NCI-H460 (cell line): ENCODE measurements at places on chromosomes 4 and X.

- no peak for DNase-seq
Measured at GRCh38 chrX:45142185-45142584, 58.5 kb downstream of the DIPK2B start.

DNA sequence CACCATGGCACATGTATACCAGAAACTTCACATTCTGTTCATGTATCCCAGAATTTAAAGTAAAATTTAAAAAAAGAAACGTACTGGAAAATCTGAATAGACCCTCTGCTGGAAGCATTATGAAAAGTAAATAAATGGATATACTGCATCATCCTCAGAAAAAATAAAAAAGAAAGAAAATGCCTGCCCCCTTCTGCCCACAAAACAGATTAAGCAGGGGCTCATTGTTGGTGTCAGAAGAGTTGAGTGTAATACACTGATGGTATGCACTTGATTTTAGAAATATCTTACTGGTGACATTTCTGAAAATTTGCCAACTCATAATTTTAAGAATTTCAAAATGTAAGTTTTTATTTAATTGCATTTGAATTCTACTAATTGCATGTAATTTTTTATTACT is 77.8 kb downstream of the LRP2BP start:
- no peak for DNase-seq

DNA sequence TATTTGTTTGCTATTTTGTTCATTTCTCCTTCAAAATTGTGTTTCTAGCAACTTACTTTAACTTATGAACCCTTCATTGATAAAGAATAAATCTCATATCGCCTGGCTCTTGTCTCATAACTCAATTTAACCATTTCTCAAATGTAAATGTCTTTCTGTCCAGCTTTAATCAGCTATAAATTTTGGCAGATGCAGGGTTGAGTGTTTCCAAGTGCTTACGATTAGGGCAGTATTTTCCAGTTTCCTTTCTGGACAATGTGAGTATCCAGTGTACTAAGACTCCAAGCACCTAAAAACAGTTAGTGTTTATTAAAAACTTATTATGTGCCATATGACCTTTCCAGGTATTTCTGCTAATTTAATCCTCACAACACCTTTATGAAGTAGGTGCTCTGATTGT is 218.6 kb upstream of the GK2 start:
- DNase-seq = no peak

- DNase-seq = no peak
Measured at GRCh38 chrX:28010875-28011274, 29.6 kb upstream of the DCAF8L1 start.

DNA sequence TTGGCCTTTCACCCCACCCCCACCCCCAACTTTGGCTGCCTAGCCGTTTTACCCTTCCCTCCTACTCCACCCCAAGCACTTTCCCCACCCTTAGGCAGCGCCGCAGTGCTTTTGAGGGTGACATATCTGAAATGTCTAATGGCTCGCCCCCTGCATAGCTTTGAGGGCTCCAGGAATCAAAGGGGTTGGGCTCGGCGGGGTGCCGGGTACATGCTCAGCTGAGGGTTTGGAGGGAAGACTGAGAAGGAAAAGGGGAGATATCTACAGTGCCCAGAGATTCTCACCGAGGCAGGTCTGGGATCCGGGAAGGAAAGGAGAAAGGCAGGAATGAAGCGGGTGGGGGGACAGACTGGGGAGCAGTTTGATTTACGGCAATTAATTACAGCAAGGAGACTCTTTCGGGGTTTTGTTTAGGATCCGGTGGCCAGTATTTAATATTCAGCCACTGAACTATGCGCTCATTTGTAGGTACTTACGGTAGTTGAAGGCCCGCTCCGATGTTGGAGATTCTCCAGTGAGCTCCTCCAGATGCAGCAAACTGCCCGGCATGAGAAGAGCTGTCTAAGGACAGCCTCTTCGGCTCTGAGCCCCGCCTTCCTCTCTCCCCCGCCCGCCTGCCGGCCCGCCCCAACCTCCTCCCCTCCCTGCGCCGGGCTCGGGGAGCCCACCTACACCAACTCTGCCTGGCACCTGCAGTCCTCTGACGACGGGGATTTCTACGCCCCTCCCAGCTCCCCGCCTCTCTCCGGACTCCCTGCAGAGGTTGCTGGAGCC is at the start of gene IGSF1:
Gene IGSF1 (minus strand): TSS at position 569 of the 774 bp plus-strand sequence. CDS start 2,632 bp downstream, outside the sequence.
- DNase-seq = peak; percentile 5

DNA sequence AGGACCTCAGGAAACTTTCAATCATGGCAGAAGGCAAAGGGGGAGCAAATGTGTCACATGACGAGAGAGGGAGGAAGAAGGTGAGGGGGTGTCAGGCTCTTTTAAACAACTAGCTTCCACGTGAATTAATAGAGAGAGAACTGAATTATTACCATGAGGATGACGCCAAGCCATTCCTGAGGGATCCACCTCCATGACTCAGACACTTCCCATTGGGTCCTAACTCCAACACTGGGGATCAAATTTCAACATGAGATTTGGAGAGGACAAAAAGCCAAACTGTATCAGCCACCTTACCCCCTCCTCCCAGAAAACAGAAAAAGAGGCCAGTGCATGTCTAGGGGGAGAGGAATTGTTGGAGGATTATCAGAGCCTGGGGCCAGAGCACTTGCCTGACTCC is 40.4 kb upstream of the LAS1L start:
- DNase-seq = no peak

GRCh38 chr4:152530600-152530999 is 5.3 kb downstream of the FBXW7 start:
- no peak for DNase-seq

GRCh38 chrX:130110379-130111219 is at the start of gene ELF4:
ELF4 (minus strand) TSS chrX:130110497; CDS start chrX:130081330, 29,167 bp downstream.
- DNase-seq = peak; percentile 40

DNA sequence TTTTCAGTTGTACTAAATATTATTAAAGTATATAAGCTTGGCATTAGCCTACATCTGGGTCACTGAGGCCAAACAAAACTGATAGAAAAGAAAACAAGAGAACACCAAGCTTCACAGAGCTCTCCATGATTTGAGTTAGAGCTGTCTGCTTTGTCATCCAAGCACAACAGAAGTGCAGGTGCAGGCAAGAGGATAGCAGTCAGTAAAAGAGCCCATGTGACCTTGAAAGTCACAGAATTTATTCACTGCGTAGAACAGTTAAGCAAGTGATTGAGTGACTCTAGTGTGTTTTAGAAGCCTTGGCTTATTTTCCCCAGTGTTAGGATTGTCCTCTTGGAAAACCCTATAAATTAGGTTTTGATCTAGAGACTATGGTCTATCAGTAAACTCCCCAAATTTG is 49.4 kb upstream of the PRDM5 start:
- no peak for DNase-seq

GRCh38 chr4:2246384-2247127 is 4.6 kb upstream of the HAUS3 start:
- DNase-seq = no peak

DNA sequence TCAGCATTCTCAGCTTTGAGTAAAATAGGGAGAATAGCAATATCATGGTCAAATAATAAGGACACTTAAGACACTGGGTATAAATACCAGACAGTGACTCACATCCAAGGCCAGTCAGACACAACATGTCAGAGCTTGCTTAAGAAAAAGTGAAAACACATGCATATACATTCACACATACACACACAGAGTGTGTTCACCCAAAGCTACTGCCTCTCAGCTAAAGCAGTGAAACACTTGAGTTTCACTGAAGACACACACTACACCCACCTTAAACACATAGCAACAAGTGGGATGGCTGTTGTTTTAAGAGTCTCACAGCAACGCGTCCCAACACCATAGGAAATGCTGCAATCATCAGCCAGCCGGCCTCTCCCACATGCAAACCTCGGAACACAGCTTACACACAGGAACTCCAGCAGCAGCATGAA is 14.4 kb downstream of the SHROOM4 start:
- no peak for DNase-seq

GRCh38 chr4:184459413-184459812 is 14.9 kb downstream of the IRF2 start:
- no peak for DNase-seq

DNA sequence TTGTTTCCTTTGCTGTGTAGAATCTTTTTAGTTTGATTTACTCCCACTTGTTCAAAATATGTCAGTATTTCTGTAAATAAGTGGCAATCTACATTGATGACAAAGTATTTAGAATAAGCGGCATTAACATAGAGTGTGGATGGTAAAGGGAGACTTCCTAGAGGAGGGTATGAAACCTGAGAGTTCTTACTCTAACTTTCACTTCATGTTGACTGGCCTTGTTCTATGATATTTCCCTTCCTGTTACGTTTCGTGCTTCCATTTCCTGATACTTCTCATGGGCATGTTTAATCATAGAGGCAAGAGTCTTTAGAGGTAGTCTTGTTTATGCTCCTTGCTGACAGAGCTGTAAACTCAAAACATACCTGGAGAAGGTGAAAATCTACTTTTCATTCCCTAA is 408.9 kb downstream of the GLUD2 start:
- DNase-seq = no peak

DNA sequence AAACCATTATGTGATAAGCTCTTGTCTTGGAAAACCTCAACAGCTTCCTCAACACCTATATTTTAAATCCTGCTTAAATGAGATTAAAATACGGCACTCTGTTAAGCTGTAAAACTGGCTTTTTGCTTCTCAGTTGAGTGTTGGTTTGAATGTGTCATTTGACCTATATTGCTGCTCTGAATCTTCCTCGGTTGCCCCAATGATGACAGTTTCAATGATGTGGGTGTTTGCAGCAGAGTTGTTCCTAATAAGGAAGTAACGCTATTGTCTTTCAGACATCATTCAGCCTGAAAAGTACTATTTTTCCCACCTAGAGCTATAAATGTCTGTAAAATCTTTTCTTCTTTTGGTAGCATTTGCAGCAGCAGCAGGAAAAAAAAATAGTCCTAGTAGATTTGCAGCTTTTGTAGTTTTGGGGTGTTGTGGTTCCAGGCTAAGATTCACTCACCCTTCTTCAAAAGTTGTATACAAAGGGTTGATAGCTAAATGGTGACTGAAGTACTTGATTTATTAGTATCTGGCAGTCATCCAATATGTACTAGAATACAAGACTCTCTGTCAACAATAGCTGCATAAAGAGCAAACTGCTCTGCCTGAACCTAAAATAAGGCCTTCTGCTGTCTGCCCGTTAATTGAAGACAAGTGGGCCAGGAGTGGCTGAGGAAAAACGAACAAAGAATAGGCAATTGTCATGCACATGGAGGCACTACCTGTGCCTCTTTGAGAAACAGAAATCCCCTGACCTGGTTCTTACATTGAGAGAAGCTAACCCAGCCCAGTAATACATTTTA is 333.1 kb downstream of the IL1RAPL1 start:
- DNase-seq = no peak

- no peak for DNase-seq
Measured at GRCh38 chr4:40196272-40196671, 559 bp upstream of the RHOH start.

DNA sequence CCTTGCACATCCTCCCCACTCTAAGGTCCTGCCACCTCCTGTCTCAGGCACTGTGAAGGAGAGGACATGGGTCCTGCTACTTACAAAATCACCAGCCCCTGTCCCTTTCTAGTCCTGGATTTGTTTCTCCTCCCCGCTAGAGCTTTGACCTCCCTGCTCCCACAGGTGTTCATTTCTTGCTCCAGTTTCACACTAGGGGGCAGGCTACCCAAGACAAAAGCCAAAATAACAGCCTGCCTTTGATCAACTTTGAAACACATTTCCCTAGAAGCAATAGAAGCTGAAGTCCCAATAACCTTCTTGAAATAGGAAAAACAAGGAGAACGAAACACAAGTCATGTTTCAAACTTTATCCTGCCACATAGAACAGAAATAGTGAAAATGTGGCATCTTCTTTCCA is 164.4 kb downstream of the QDPR start:
- peak; percentile 5 for DNase-seq

- DNase-seq = no peak
Measured at GRCh38 chr4:175308236-175308635, 390.1 kb downstream of the ADAM29 start.

- no peak for DNase-seq
Measured at GRCh38 chr4:40874901-40875300, 125.1 kb downstream of the NSUN7 start.

DNA sequence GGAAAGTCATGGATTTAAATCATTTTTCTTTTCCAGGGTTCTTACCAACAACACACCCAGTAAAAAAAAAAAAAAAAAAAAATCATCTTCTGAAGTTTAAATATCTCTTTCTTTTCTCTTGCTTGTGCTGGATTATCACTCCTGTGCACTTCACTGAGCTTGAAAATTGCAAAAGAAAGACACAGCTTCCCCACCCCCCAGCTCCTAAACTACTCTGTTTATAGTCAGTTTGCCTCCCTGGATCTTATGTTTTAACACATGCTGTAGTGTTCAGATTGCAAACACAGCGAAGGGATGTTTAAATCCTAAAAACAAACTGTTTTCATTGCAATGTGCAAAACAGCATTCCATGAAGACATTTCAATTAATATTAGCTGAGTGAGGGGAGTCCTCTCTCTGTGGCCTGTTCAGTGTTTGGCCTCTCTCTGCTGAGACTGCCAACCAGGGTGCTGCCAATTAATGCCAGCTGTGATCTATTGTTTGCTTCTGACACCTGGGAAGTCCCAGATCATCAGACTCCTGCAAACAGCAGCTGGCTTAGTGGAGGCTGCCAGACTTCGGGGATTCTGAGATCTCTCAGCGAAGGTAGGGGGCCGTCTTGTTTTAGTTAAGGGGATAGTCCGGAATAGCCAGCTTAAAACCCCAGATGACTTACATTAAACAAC is 171.1 kb upstream of the PITX2 start:
- no peak for DNase-seq

- no peak for DNase-seq
Measured at GRCh38 chr4:102783006-102783405, 22.2 kb upstream of the MANBA start.

- no peak for DNase-seq
Measured at GRCh38 chr4:89305712-89306437, 1.7 kb downstream of the GPRIN3 start.

DNA sequence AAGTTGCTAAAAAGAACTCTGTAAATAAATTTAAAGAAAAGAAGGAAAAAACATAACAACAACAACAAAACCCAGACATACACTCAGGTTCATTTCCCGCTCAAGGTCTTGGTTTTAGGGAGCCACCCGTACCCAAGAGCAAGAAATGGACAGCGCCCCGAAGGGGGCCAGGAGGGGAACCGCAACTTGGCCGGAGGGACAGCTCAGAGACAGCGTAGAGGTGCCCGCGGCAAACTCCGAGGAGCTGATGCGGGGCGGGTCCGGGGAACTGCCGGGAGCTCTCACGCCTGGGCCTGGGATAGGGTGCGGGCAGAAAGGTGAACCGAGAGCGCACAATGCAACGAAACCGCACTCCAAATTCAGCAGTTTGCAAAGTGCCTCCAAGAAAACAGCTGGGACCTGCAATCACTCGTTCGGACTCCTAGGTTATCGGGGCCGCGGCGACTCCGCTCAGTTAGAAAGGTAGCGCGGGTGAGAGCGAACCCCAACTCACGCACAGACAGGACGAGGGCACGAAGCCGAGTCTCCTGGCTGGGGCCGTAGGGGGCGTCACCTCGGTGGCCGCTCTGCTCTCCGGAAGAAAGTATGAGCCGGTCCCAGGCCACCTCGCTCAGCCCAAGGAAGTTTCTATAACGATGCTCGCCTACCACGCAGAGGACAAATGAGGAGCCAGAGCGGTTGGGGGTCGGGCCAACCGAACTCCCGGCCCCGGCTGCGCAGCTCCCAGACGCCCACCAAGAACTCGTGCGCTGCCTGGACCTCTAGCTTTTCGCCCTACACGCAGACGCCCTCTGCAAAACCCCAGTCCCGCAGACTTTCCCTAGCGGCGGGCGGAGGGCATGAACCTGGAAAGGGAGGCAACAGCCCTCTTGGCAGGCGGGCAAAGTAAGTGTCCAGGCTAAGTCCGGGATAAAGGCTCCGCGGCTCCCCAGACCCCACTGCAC is 1.4 kb downstream of the NDNF start:
- peak; percentile 53 for DNase-seq
